ENCODE measurements at places on chromosomes 5 and 9.

DNA sequence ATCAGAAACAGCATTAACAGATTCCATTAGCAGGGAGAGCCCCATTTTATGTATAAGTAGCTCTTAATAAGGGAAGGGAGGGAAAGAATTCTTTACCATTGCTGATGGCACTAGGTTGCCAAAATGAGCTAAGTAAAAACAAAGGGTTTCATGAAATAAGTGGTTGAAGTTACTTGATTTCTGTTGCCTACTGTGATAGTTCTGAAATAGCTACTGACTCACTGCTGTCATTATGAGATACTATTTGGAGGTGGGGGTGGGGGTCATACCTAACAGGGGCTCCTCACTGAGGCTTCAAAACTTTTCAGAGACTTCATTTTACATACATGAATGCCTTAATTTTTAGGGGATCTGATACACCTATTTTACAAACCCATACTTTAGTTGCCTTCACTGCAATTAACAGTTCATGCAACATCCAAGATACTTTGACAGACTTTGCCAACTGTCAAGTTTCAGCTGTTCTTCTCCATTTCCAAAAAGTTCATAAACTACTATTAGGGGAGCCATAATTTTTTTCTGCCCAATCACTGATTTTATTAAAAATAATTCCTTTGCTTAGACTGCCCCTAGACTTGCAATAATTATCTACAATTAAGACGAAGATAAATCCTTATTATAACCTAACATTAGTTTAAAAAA lies 4.6 kb downstream of the HOMER1 start:
- no peak for DNase-seq

DNA sequence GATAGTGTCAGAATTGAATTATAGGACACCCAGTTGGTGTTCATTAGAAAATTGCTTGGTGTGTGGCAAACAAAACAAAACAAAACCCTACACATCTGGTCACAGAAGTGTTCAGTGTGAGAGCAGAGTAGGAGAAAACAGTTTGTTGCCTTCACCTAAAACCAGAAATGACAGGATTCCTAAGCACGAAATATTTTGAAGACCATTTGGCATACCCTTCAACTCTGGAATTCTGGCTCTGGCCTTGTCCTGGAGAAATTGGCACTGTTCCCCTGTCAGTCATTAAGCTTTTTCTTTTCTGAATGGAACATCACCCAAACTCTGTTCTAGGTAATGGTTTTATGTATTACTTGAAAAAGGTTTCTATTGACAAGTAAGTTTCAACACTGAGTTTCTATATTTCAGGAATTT lies 110.2 kb upstream of the PCA3 start:
- DNase-seq = no peak

- no peak for DNase-seq
Observed at GRCh38 chr5:125338440-125339174, 592.2 kb upstream of the ZNF608 start.

- no peak for DNase-seq
Observed at GRCh38 chr5:168531191-168531590, 2.1 kb downstream of the FBLL1 start.

GRCh38 chr9:106616026-106616425 lies 246.9 kb upstream of the ZNF462 start:
- no peak for DNase-seq

DNA sequence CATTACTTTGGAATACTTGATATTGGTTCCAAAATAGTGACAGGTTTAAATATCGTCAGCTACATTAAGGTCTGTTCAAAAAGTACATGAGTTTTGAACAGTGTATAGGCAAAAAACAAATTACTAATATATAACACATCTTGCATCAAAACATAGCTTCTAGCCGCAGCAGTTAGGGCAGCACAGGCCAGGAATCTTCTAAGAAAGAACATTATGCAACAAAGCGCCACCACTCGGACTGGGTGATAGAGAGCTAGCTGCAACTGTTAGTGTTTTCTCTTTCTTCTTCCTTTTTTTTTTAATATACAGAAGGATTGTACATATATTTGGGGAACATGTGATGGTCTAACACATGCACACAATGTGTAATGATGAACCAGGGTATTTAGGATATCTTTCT lies 504.5 kb downstream of the NR2F1-AS1 start:
- DNase-seq = no peak

GRCh38 chr9:116066221-116066620 lies 87.4 kb upstream of the PAPPA start:
- no peak for DNase-seq

GRCh38 chr5:143033535-143034250 lies 263.5 kb downstream of the ARHGAP26 start:
- DNase-seq = no peak

Measured in germinal center (tissue), 1 donor.